ENCODE measurements at places on chromosomes 4 and X.
A peak's percentile ranks its signal among the peaks of the same experiment; 100 is the strongest.

DNA sequence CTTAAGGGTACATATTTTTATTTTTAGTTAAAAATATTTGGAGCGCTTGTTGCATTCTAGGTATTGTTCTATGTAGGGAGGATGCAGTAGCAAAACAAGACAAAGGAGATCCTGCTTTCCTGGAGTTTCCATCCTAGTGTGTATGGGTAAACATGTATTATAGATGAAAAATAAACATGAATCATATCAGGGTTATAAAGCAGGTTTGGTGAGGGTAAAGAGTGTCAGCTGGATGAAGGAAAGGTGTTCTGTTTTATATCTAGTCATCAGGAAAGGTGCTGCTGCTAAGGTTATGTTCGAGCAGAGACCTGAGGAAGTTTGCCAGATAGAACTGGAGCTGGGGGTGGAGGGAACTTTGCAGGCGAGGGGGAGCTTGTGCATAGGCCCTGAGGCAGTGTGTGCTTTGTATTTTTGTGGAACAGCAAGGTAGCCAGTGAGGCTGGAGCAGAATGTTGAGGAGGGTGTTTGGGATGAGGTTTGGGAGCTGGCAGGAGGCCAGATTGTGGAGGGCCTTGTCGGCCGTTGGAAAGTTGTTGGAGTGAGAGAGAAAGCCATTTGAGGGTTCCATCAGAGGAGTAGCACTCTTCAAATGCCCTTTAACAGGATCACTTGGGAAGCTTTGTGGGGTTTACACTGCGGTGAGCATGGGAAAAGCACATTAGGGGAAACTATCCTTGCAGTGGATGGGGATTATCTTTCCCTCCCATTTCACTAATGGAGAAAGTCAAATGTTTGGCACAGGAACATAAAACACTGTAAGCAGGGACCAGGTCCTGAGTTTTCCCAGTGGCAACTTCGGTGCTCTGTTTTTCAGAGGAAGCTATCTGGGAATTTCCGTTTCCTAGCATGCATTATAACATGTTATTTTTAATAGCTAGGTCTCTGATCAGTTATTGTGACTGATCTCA lies 35.9 kb downstream of the AFF1 start:
- no peak for DNase-seq

GRCh38 chr4:140906993-140907962 lies 151.1 kb upstream of the TBC1D9 start:
- DNase-seq: no peak

- DNase-seq: no peak
Observed at GRCh38 chrX:2474280-2474962, 26.4 kb downstream of the DHRSX start.

DNA sequence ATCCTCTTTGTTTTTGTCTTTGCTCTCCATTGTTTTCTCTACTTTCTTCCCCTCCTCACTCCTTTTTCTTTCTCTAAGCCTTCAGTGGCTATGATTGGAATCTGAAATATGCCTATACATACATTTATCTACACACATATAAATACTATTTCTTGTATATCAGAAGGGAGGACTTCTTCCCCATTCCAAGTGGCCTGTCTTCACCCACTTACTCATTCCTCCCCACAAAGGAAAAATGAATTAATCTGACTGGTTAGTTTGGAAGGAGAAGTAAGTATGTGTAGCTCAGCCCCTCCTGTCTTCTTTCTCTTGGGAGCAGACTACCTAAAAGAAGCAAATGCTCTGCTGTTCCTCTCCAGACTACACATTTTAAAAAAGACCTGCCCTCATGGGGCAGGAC lies 17.7 kb downstream of the GUCY2F start:
- no peak for DNase-seq

DNA sequence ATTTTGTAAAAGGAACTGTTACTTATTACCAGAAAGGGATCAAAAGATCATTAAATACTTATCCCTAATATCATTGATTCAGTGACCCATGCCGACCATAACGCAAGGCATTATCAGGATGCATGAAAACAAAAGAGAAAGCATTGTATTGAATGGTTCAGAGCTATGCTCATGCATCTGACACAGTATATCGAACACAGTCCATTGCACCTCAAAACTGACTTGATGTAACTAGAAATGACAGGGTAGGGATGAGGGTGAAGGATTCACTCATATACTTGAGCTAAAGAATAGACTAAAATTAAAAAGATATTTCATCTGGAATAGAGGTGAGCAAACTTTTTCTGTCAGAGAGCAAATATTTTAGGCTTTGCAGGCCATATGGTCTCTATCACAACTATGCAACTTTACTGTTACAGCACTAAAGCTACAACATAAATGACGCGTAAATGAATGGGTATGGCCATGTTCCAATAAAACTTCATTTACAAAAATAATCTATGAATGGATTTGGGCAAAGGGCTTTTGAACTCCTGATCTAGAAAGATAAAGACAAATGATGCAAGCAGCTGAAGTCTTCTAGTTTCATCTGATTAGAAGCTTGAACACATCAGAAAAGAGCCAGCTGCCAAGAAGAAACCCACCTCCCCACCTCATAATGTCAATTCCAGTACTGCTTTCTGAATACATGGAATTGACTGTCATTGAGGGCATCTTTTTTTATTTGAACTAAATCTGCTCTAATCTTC lies 12.9 kb upstream of the SPP1 start:
- no peak for DNase-seq

GRCh38 chr4:177119691-177120090 lies 190.0 kb upstream of the NEIL3 start:
- no peak for DNase-seq

- no peak for DNase-seq
Observed at GRCh38 chrX:57104406-57104805, 16.9 kb downstream of the SPIN2B start.

- DNase-seq: no peak
Observed at GRCh38 chr4:185196437-185196836, 7.4 kb downstream of the CFAP97 start.

DNA sequence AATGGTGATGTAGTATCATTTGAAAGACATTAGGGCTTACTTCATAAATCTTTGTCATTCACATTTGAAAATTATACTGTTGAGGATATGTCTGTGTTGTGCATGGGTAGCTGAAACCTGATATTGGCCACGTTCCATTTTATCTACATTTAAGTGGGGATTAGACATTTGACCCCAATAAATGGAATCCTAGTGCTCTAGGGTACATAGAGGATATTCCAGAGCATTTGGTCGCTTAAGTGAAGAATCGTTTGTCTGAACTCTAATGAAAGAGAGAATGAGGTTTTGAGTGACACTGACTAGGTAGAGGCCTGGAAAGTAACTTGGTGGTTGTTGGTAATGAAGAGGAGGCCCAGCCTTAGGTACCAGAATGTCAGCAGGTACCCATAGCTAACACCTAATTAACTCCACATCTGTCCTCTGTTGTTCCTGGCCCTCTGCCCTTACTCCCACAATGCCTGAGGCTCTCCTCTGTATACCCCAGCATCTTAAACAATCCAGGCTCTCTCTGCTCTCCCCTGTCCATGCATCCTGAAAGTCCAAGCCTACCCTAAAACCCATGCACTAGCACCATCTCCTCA lies 299.5 kb upstream of the KLF3 start:
- DNase-seq: no peak

GRCh38 chr4:72886602-72887001 lies 182.9 kb downstream of the COX18 start:
- no peak for DNase-seq

DNA sequence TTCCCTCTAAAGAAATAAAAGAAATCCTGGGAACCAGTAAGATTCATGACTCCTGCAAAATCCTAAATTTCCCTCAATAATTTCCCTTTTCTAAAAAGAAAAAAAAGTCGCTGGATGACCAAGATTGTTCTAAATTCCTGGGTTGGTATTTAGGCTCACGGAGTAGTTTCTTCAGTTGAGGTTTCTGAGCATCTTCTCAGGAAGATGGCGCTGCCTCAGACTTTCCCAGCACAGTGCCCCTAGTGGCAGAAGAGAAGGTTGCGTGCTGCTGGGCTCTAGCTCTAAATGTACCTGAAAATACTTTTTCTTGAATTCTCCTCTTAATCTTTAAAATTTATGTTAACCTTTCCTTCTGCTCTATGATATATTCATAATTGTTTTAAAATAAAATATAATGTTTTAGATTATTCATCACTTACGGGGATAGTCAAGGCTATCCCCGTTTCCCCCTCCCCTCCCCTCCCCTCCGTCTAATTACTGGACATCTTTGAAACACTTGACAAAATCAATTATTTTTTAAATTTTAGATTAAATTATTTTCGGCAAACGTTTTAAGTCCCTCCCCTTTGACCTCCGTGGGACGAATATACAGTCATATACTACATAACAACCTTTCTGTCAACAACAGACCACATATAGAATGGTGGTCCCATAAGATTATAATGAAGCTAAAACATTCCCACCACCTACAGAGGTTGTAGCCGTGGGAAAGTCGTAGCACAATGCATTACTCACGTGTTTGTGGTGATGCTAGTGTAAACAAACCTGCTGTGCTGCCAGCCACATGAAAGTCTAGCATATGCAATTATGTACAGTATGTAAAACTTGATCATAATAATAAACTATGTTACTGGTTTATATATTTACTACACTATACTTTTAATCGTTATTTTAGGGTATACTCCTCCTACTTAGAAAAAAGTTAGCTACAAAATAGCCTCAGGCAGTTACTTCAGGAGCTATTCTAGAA lies 41.0 kb upstream of the GATB start:
- peak; percentile 50 for DNase-seq

DNA sequence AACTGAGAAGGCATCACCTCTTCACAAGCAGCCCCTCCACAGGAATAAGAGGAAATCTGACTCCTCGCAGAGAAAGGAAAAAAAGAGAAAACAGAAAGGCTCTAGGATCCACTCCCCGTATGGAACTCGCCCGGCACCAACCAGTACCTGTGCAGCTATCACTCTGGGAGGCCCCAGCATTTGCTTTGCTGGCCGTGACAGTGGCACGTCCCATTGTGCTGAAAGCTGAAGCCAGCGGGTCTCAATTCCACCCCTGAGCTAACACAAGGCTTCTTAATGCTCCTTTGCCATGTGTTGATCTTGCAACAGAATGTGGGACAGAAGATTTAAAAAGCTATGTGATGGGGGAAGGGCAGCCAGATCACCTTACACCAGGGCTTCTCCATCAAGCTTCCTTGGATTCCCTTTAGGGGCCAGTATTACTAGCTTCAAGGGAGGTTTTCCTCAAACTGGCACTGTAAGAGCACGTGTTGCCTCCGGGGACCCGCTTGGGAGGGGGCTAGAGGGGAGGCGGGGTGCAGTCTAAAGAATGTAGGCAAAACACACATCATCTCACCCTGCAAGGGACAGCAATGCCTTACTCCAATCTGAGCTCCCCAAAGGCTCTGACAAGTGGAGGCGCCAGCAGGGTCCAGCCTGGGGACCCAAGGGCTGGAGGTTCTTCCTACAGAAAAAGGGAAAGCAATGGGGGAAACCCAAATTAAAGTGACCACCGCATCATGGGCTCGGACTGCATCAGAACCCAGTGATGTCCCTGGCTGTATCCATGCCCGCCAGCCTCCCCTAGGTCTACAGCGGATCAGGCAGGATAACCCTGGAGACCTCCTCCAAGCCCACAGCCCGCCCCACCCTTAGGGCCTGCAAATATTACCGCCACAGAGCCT lies 1.2 kb downstream of the USP46 start:
- no peak for DNase-seq

DNA sequence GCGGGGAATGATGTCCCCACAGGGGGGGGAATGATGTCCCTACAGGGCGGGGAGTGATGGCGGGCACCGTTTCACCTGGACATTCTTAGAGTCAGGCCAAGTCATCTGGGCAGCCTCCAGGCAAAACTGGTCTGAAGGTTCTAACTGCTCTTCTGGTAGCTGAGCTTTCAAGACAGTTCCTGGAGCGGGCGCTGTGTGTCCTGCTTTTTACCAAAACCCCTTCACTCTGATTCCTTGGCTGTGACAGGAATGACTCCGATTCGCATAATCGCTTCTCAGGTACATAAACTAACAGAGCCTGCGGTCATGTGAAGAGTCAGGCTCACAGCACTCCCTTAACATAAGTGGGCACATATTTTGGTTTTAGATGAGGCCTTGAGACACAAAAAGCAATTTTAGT lies 836.0 kb downstream of the TRIML1 start:
- DNase-seq: no peak
